Amniotic stem cell (primary cell): ENCODE measurements at places on chromosomes 16 and 17.

GRCh38 chr17:19338031-19338990 lies 24.2 kb downstream of the B9D1 start:
- DNase-seq = no peak

GRCh38 chr17:29603109-29603674 lies 10.3 kb downstream of the ANKRD13B start:
- DNase-seq = no peak

DNA sequence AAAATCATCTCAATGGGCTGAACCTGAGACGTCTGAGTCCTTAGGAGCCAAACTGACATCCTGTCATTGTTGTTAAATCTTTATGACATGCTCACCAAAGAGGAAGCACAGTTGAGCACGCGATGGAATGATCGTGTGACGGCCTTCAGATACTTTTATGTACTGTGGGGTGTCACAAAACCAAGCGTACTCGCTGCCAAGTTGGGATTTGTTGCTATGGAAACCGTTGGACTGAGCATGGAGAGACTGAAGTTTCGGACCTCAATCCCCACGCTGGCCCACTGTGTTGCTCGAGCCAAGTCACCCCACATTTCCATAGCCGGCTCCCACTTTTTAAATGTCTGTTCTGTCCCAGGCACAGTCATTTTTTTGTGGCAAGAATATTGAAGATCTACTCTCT lies 222.8 kb upstream of the SDK2 start:
- no peak for DNase-seq

DNA sequence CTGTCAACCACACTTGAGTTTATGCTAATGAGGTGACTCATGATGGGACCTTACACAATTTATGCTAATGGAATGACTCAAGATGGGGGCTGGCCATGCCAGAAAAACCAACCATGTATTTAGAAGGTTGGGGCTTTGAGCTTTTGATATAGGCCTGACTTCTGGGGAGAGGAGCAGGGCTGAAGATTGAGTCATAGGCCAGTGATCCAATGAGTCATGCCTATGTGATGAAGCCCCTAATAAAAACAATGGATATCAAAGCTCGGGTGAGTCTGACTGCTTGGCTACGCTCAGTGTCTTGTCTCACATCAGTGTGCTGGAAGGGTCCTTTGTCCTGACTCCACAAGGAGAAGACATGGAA lies 7.3 kb downstream of the MFSD6L start:
- no peak for DNase-seq

DNA sequence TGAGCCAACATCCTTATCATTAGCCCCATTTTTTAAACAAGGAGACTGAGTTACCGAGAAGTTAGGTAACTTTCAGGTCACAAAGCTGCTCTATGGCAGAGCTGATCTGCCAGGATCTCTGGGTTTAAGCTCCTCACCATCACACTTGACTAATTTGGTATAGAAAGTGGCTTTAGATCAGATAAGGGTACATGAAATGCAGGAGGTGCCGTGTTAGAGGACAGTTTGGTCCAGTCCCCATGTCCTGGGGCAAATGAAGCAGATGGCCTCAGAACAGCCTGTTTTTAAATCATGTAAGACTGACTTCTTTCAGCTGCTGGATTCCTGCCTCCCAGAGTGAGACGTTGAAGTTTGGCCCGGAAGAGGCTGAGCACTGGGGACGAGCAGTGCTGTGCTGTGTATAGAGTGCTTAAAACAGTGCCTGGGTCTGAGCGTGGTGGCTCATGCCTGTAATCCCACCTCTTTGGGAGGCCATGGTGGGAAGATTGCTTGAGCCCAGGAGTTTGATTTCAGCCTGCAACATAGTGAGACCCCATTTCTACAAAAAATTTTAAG lies 187.0 kb upstream of the CACNG3 start:
- DNase-seq = no peak

- DNase-seq = no peak
These were observed 47.3 kb downstream of the TOM1L2 start for GRCh38 chr17:17924857-17925250.

DNA sequence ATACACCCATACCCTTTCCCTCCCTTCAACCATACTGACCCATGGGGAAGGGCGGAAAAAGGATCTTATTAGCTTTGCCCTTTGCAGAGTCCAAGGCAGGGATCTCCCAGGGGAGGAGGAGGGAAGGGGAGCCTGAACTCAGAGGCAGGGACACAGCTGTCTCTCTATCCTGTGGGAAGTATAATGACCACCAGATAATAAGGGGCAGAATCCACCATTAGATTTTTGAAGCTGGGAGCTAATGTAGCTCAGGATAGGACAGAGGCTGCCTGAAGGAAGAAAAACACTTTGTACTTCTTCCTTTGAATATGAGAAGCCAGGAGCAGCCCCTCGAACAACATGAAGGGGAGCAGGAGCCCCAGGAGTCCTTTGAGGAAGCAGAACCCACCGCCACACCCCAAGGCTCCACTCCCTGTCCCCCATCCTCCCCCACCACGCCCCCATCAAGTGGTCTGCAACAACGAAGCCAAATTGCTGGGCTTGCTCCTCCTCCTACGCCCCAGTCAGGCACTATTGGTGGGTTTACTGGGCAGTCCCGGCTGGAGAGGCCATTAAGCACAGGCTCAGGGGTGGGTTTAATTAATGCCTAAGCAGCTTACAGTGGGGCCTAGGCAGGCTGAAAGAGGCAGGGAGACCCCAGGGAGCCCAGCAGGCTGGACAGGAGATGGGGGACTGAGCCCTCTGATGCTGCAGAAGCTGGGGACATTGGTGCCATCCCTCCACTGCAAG lies 5.3 kb downstream of the MPP2 start:
- no peak for DNase-seq

DNA sequence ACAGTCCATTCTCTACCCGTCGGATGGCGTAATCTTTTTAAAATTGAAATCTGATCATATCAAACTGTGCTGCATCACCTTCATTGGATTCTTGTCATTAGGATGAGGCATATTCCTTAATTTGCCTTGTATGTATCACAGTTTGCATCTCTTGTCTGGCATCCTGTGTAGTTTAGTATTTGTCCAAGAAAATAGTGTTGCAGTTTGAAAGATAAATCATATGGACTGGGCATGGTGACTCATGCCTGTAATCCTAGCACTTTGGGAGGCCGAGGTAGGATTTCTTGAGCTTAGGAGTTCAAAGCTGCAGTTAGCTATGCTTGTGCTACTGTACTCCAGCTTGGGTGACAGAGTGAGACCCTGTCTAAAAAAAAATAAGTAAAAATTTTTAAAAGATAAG lies 5.8 kb upstream of the RSL1D1 start:
- no peak for DNase-seq

DNA sequence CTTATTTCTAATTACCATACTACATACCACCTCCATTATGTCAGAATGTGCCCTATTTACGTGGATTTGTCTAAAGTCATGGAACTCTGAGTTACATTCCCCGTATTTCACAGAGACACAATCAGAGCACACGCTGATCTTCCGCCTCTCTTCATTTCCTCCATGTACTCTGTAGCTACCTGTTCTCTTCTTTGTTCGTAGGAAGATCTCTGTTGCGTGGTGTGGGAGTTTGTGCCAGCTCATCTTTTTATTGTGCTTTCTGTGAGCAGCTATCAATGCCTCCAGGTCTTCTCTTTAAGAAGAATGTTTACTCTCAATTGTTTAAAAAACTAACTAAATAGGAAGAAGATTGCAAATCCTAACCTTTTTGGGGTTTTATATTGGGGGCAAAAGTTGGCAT lies 26.9 kb downstream of the NLRC5 start:
- no peak for DNase-seq

DNA sequence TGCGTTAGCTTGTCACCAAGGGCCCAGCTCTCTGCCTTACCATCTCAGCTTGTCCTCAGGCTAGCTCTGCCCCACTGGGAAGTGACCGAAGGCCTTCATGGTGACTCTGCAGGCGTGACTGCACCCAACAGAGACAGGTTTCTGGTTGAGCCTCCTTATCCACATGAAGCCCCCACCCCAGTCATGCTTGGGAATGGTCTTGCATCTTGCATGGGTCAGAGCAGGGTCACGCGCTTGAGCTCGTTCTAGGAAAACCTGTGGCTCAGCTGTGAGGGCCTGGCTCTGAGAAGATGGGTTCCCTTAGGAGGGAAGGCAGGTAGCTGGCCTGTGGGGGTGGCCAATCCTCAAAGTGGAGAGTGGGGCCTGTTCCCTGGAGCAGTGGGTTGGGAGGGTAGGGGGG lies 122.8 kb downstream of the BANP start:
- no peak for DNase-seq

GRCh38 chr17:76481071-76481655 lies 13.8 kb downstream of the AANAT start:
- no peak for DNase-seq

DNA sequence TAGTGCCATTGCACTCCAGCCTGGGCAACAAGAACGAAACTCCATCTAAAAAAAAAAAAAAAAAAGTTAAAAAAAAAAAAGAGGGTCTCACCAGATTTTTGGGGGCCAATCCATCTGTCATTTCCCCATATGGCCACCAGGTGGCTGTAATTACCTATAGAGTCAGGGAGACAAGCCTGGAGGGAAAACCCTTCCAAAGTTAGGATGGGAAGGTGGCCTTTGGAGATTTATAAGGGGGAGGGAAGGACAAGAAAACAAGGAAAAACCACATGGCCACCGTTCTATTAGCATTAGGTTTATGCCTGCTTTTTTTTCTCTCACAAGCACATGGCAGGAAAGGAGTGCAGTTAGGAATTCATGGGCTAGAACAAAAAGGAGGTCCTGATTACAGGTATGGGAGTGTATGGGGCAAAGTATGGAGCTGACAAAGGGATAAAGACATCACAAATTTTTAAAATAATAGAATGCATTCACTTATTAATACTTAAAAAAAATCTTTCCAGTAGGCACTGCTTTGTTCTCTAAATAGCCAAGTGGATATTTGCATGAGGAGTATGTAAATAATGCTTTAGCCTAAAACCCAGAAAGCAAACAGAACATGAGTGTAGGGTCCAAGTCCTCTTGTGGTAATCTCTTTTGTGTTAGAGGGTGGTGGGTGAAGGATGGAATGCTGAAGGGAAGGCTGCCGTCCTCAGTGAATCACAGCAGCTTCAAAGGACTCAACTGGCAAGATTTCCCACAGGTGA lies 5.1 kb downstream of the CYB5D1 start:
- no peak for DNase-seq

GRCh38 chr16:57357330-57358085 lies 1.1 kb upstream of the CCL22 start:
- no peak for DNase-seq

- no peak for DNase-seq
These were observed 52.9 kb downstream of the CA10 start for GRCh38 chr17:52105591-52105990.

DNA sequence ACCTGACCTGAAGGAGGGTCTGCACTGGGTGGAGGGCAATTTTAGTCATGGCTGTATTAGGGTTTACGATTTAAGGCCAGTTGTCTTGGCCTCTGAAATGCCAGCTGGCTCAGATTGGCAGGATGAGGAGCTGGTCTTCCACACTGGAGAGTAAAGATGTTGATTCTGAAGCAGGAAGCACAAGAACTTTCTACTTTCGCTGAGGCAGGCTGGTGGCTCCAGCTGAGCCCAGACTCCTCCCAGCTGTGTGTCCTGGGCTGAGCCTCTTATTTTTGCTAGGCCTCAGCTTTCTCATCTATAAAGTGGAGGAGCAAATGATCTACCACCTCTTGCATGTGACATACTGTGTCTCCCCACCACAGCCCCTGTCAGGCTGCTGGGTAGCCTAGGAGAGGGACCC lies 74.4 kb downstream of the MRM1 start:
- DNase-seq = no peak

GRCh38 chr17:70089513-70090148 lies 14.6 kb downstream of the KCNJ16 start:
- no peak for DNase-seq

DNA sequence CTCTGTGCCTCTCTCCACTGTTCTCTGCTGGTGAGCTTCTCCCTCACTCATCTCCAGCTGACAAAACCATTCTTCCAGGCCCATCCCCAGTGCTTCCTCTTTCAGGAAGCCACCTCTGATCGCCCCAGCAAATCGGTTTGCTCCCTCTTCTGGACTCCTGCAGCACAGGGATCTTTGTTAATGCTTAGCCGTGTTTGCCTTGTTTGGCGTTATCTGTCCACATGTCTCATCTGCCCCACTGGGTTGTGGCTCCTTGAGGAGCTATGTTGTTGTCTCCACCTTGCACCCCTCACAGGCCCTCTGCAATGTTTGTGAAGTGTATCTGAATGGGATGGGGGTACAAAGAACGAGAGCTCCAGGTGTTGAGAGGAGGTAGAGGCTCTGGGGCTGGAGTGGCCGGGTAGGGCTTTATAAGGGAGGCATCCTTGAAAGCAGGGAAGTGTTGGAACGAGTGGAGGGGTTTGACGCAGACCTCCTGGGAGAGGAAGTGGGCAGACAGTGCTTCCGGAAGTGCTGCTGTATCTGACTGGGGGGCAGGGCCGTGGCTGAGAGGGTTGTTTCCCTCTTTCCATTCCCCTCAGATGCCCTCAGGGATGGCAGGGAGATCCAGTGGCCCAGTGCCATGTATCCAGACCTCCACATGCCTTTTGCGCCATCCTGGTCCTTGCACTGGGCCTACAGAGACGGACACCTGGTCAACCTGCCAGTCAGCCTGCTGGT lies 27.8 kb downstream of the CASKIN2 start:
- no peak for DNase-seq

- no peak for DNase-seq
These were observed 27.7 kb upstream of the CACNG5 start for GRCh38 chr17:66807182-66807581.

- DNase-seq = no peak
These were observed 15.5 kb downstream of the IKZF3 start for GRCh38 chr17:39848600-39848999.

DNA sequence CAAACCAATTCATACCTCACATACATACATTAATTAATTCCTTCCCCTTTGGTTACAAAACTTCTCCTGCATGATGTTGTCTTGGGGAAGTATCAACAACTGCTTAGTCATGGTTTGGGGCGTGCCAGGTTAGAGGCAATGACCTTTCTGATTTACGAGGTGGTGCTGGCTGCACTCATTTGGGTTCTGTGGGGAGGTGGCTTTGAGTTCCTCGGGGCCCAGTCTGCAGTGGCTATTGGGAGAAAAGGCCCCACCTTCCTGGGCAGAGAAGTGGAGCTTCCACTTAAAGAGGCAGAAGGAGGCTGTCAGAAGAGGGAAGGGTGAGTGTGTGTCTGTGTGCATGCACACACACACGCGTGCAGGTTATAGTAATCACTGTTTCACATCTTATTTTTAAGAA lies 10.2 kb upstream of the ETV4 start:
- DNase-seq = no peak
